Transverse colon (tissue), 4 donors: ENCODE measurements at places on chromosomes 5 and 9.

GRCh38 chr9:79644601-79645000 lies 72.8 kb downstream of the TLE4 start:
- DNase-seq: no peak

GRCh38 chr5:6705088-6705487 lies 8.1 kb upstream of the TENT4A start:
- DNase-seq: no peak

DNA sequence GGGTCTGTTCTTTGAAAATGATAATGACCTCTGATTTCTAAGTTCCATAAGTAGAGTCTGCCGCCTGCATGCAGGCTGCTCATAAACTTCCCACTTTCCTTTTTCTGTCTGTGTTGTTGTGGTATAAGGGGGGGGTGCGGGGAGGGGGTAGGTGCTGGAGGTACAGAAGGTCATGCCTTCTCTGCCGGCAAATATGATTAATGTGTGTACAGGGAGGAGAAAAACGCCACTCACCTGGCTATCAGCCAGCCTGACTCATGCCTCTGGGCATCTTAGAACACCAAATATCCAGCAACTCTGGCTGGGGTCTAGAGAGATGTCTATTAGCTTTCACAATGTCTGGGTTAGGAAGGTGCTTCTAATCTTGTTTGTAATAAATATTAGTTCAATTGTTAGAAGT lies 128.3 kb downstream of the EFNA5 start:
- DNase-seq: peak; percentile 44

DNA sequence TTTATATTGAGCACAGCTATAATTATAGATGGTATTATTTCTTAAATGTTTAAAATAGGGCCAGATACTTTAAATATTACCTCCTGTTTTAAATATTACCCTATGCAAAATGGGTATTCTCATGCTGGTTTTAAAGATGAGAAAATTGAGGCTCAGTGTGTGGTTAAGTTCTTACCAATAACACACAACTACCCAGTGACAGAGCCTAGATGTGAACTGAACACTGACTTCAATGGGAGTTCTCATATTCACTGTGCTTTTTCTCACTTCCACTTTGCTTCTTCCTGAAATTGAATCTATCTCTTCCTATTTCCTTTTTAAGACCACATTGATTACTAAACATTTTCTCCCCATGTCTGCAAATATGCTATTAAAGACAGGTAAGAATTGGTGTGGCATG lies 135.8 kb upstream of the TUSC1 start:
- no peak for DNase-seq

GRCh38 chr9:6054280-6055099 lies 39.1 kb upstream of the RANBP6 start:
- DNase-seq: peak; percentile 64

GRCh38 chr9:91029650-91030361 lies 228.2 kb downstream of the SYK start:
- no peak for DNase-seq
